Fibroblast of the aortic adventitia (primary cell): ENCODE measurements at places on chromosomes 1 and 21. TPM values are rescaled to one million over a fixed set of nuclear protein-coding genes. Genes with fewer than 3 reads are reported as not detected.

Gene TENT5C
- total RNA-seq: 0.45 and 5.5 TPM in 2 replicates

Gene NECTIN4
- not detected in 2 replicates for total RNA-seq

Gene GRIK1
- total RNA-seq: 0.81 TPM in 1 of 2 replicates, not detected in the other

Gene BARHL2
- not detected in 2 replicates for total RNA-seq

Gene SHISAL2A
- not detected in 2 replicates for total RNA-seq

Gene ASB17
- total RNA-seq: not detected in 2 replicates

Gene LRRC7
- total RNA-seq: 0.09 TPM in 1 of 2 replicates, not detected in the other

Gene SELE
- total RNA-seq: not detected in 2 replicates

Gene ATP1A4
- not detected in 2 replicates for total RNA-seq

Gene GBP6
- total RNA-seq: not detected in 2 replicates

Gene ZNF695
- 0.82 and 1.4 TPM in 2 replicates for total RNA-seq

Gene TEX38
- not detected in 2 replicates for total RNA-seq

Gene OVAAL
- not detected in 2 replicates for total RNA-seq

Gene RASSF5
- 4.1 and 6.6 TPM in 2 replicates for total RNA-seq

Gene FBLIM1
- total RNA-seq: 41.0 and 114 TPM in 2 replicates

Gene PI4KB
- total RNA-seq: 38.8 and 41.0 TPM in 2 replicates

Gene CSF1
- total RNA-seq: 36.5 and 61.9 TPM in 2 replicates

Gene UBL4B
- not detected in 2 replicates for total RNA-seq

Gene NES
- total RNA-seq: 44.5 and 83.0 TPM in 2 replicates

Gene DPT
- 2.4 and 8.8 TPM in 2 replicates for total RNA-seq

Gene NUAK2
- total RNA-seq: 0.74 and 2.9 TPM in 2 replicates

Gene TAL1
- total RNA-seq: 0.08 and 0.36 TPM in 2 replicates

Gene PATJ
- total RNA-seq: 8.4 and 14.2 TPM in 2 replicates

Gene RGS1
- total RNA-seq: not detected in 2 replicates

Gene GREM2
- total RNA-seq: 2.0 and 26.8 TPM in 2 replicates
